Activated effector memory CD4-positive, alpha-beta T cell treated with Interleukin-2 at 50 U/mL for 16 hours (primary cell): ENCODE measurements at places on chromosomes 16 and 17.

GRCh38 chr17:41717408-41718286 lies 5.5 kb downstream of the GAST start:
- DNase-seq = no peak

GRCh38 chr16:84446596-84447392 lies 57.7 kb downstream of the MEAK7 start:
- no peak for DNase-seq

DNA sequence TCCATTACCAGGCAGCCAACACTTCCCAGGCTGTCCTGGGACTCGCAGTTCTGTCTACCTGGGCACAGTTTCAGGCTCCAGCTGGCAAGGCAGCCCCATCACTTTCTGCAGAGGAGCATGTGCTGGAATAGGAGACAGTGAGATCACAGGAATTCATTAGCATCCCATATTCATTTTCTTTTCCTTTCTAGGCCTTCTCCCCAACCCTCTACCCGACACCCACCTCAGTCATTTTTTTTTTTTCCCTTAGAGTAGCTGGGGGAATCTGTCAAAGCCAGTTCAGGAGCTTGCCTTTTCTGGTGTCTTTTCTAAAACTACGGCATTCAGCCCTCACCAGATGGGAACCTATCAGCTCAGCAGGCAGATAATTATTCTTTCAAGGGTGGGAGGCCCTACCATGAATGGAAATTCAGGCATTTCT lies 42.4 kb upstream of the FBXO47 start:
- no peak for DNase-seq

- DNase-seq = no peak
These were observed 763.6 kb downstream of the CDH11 start for GRCh38 chr16:64358291-64358690.

DNA sequence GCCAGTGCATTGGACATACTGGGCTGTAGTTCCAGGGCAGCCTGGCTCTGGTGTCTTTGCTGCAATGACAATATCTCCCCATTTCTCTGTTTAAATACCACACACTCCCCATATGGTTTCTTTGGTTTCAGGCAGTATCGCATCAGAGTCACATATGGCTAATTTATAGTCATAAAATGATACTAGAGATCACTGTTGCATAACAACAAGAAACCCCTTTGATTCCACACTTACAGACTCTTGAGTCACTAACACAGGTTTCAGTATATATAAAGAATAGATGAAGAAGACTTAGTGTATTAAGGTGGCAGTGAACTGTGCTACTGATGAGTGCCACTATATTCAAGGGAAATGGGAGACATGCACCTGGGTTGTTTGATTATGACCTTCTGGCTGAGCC lies 281.6 kb downstream of the WWOX start:
- no peak for DNase-seq

- DNase-seq = no peak
These were observed 1002.3 kb downstream of the KCNJ18 start for GRCh38 chr17:22694362-22695227.

GRCh38 chr17:43536236-43536992 lies 9.7 kb downstream of the ETV4 start:
- no peak for DNase-seq

DNA sequence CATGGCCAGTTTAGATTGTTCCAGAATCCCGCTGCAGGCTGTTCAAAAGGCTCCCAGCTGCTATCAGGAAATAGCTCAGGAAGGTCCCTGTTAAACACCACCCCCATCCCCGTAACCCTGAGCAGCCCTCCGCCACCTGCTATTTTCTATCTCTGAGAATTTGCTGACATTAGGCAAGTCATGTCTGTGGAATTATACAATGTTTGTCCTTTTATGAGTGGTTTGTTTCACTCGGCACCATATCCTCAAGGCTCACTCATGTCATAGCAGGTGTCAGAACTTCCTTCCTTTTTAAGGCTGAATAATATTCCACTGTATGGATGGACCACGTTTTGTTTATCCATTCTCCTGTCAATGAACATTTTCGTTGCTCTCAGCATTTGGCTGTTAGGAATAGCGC lies 164.3 kb upstream of the FOXF1 start:
- DNase-seq = no peak

DNA sequence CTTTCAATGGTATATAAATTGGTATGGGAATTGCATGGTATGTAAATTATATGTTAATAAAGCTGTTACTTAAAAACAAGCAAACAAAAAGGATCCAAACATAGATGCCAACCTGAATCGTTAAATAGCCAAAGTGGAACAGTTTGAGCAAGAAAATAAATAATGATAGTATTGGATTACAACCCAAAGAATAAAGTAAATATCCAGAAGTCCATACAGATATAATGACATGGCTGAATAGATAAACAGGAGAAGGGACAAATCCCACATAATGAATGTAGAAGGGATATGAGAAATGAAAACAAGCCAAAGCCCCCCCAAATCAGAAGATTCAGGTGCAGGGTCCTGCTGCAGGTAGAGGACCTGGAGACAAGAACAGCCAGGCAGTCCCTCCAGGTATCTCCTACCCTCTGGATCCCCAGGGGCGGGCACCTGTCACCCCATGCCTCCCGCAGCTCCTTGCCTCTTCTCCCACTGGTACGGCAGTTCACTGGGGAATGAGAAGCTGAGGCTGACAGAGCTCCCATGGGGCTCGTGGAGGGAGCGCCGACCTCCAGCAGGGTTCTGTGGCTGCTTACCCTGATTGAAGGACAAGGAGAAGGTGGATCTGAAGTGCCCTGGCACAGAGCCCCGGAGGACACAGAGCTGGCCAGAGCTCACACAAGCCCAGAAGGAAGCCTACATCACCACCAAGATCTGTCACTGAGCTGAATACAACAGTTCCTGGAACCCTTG lies 9.9 kb upstream of the LCAT start:
- DNase-seq = no peak

GRCh38 chr16:8764525-8765250 lies 32.8 kb downstream of the TMEM186 start:
- DNase-seq = no peak

- DNase-seq = no peak
These were observed 131.6 kb downstream of the MRTFB start for GRCh38 chr16:14202697-14203096.

- DNase-seq = peak; percentile 25
These were observed at the start of gene DNASE1 for GRCh38 chr16:3654249-3654991. TSS of gene DNASE1 (plus strand) at chr16:3654691. CDS start at chr16:3655374, 683 bp downstream.

GRCh38 chr16:73692861-73693260 lies 603.8 kb upstream of the PSMD7 start:
- DNase-seq = no peak

DNA sequence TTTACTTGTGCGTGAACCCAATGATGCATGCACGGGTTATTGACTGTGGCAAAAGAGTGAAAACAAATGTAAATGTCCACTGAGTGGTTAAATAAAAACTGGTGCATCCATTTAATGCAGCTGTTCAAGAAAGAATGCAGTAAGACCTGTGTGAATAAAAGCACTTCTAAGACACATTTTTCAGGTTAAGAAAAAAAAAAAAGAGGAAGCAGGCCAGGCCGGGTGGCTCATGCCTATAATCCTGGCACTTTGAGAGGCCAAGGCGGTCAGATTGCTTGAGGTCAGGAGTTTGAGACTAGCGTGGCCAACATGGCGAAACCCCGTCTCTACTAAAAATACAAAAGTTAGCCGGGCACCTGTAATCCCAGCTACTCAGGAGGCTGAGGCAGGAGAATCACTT lies 11.8 kb downstream of the CNGB1 start:
- no peak for DNase-seq

DNA sequence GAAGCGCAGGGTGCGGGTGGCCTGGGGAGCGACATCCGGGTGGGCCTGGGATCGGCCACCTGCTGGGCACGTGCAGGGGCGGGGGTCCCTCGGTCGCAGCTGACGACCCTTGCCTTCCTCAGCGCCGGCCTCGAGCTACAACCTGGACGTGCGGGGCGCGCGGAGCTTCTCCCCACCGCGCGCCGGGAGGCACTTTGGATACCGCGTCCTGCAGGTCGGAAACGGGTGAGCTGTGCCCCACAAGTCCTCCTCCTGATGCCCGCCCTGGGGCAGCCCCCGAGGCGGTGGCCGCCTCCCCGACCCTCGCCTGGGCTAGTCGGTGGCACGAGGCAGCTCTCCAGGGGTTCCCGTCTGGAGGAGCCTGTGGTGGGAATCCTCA lies 1.5 kb downstream of the ITGAL start:
- no peak for DNase-seq

DNA sequence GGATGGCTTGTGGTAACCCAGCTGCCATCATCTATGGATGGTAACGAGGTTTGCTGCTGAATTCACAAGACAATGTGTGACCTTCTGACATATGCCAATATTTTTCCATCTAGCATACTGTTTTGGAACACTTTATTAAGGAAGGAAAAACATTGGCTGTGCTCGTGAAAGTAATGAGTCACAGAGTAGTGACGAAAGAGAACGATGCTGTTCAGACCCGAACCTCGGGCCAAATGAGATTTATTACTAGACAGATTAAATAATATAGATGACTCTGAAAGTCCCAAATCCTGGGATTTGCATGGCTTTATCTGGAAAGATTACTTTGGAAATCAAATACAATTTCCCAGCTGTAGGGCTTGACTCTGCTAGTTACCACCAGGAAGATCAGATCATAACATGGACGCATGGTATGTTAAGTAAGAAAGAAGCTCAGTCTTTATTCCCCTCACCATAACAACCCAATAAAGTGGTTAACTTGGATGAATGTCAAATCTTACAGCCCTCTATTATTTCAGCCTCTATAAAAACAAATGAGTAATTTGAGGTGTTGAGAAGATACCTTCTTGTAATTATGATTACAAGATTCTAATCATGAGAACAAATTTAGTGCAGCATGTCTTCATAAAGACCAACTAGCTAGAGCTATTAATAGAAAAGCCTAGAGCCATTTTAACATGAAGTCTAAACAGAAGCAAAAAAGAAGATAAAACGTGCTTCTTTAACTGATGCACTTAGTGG lies 32.6 kb downstream of the ERN1 start:
- DNase-seq = no peak

GRCh38 chr16:73171901-73172240 lies 123.9 kb upstream of the ZFHX3 start:
- DNase-seq = no peak

GRCh38 chr16:88494335-88495154 lies 41.5 kb downstream of the ZFPM1 start:
- no peak for DNase-seq

GRCh38 chr17:27236717-27237315 lies 57.1 kb upstream of the WSB1 start:
- DNase-seq = peak; percentile 46

DNA sequence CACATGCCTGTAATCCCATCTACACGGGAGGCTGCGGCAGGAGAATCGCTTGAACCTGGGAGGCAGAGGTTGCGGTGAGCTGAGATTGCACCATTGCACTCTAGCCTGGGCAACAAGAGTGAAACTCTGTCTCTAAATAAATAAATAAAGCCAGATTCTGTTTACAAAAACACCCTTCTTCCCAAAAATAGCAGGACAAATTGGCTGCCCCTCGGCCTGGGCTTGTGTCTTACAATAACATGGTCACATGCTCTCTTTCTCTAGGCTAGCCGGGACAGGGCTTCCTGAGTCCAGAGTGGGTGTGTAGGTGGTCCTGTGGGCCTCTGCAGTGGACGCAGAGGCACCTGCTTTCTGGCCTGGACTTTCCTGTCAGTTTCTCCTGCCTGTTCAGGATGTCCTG lies 3.2 kb upstream of the EDC4 start:
- no peak for DNase-seq

DNA sequence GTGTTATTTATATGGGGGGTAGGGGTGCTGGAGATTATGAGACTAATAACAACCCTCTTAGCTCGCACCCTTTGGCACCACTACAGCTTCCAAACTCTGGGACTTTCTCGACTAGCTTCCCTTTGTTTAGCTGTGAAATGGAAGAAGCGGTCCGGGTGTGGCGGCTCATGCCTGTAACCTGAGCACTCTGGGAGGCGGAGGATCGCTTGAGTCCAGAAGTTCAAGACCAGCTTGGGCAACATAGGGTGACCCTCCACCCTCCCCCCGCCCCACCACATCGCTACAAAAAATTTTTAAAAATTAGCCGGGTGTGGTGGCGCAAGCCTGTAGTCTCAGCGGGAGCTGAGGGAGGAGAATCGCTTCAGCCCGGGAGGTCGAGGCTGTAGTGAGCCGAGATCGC lies 814 bp upstream of the CDH3 start:
- DNase-seq = no peak

DNA sequence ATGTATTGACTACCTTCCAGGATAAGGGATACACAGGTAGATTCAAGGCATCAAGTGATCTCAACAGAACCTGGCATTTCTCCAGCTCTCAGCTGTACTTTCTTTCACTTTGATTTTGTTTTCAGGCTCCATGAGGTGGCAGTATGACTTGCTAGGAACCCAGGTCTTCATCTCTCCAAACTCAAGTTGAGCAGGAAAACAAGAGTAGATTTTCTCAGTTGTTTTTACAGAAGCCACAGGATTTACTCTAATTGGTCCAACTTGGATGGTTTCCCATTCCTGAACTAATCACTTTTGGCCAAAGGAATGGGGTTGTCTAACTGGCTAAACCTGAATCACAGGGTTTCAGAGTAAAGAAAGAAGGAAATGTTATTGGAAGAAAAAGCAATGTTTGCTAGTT lies 146.6 kb downstream of the TRIM37 start:
- DNase-seq = no peak

DNA sequence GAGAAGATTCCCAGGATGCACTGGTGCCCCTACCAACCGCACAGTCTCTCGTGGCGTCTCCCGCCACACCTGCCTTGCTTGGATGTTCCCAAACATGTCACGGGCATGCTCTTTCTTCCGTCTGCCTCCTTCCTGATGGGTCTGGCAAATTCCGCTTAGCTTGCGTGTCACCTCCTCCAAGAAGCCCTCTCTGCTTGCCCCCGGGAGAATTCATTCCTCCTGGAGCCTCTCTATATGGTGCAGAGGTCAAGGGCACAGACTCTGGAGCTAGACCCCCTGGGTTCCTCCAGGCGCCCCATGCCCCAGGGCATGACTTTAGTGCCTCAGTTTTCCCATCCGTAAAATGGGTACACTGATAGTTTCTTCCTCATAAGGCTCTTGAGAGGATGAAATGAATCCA lies 21.1 kb downstream of the LITAF start:
- DNase-seq = no peak

DNA sequence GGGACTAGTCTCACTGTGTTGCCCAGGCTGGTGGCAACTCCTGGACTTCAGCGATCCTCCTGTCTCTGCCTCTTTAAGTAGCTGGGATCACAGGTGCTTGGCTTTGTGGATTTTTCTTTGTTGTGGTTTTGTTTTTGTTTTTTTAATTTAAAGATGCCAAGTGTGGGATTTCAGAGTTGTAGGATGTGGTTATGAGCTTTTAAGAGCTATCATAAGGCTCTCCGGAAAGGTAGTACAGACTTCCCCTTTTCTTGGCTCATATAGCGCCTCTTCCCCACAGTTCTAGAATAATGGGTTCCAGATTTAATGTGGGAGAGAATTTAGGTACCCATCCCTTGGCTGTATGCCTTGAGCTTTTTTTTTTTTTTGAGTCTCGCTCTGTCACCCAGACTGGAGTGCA lies 17.1 kb downstream of the AKAP1 start:
- DNase-seq = no peak

GRCh38 chr16:89964201-89964600 lies 15.6 kb downstream of the DEF8 start:
- DNase-seq = no peak

GRCh38 chr17:69516911-69517310 lies 102.4 kb downstream of the MAP2K6 start:
- DNase-seq = no peak

- DNase-seq = no peak
These were observed 69.4 kb upstream of the CREBBP start for GRCh38 chr16:3949946-3950342.

- no peak for DNase-seq
These were observed 128.0 kb downstream of the RAP1GAP2 start for GRCh38 chr17:2924211-2924610.
